ENCODE measurements at places on chromosomes 7 and 10.

- no peak for DNase-seq
Observed at GRCh38 chr7:51186531-51186930, 130.1 kb downstream of the COBL start.

GRCh38 chr10:76301211-76301610 lies 869.8 kb downstream of the LRMDA start:
- DNase-seq: no peak

- DNase-seq: no peak
Observed at GRCh38 chr10:130493446-130494145, 357.4 kb downstream of the GLRX3 start.

DNA sequence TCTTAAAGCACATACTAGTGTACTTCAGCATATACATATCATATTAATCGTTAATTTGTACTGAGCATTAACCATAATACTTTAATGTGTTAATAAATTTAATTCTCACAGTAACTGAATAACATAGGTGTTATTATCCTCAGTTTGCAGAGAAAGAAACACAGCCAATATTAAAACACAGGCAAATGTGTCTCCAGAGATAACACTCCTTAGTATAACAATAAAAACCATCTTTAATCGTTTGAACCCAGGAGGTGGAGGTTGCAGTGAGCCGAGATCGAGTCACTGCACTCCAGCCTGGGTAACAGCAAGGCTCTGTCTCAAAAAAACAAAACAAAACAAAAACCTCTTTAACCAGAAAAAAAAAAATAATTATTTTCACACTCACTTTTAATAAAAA lies 49.4 kb upstream of the ZNF273 start:
- DNase-seq: no peak

GRCh38 chr10:132503581-132504421 lies 33.8 kb upstream of the INPP5A start:
- DNase-seq: no peak

GRCh38 chr10:59879363-59879913 lies 26.9 kb downstream of the CCDC6 start:
- DNase-seq: no peak

DNA sequence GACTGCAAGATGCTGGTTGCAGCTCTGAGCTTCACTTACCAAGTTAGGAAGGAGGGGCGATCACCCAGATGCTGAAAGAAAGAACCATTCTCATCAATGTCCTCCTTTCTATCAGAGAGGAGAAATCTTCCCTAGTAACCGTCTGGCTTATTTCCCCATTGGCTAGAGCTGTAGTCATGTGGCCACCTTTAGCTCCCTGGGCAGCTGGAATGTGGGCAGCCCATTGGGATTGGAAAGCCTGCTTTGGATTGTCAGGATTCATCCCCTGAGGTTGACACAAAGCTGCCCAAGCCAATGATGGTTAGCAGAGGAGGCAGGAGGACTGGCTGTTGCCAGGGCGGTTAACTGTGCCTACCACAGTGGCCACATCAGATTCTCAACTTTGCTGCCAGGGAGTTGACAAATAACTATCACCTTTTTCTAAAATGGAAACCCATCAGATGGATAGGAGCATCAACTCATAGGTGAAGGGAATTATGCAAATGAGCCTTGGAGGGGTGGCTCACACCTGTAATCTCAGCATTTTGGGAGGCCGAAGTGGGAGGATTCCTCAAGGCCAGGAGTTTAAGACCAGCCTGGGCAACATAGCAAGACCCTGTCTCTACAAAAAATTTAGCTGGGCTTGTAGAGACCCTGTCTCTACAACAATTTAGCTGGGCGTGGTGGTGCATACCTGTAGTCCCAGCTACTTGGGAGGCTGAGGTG lies 206.4 kb upstream of the GALNT17 start:
- DNase-seq: no peak

GRCh38 chr10:61223576-61223975 lies 229.6 kb downstream of the TMEM26 start:
- DNase-seq: no peak

DNA sequence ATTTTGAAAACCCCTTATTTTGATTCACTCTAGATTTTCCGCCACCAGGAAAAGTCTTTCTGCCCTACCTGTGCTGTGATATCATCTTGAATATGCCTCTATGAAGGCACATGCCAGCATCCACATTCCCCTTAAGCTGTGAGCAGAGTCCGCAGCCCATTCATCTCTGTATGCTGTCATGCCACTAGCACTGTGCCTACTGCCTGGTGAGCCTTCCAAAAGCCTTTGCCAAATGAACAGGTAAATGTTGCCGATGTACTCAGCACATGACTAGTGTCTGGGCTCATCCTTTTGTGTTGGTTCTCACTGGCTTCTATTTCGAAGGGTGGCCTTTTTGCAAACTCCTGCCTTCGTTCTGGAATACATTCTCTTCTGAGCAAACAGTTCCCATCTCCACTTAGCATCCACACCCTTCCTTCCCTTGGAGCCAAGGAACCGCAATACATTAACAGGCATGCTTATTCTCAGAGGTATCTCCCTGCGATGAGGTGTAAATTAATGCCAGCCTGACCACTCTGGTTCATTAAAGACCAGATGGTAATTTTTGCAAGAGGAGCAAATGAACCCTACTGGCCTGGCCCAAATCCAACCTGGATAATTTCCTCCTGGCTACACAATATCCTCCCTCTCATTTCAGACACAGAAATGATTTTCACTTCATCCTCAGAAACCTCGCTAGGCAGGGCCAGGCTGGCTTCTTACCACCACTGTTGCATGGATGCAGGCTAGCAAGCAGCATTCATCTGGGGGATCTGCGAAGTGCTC lies 339.7 kb upstream of the NFE2L3 start:
- DNase-seq: no peak

GRCh38 chr10:112279433-112279832 lies 3.8 kb upstream of the TECTB start:
- DNase-seq: no peak

GRCh38 chr7:132569884-132570614 lies 6.2 kb downstream of the PLXNA4 start:
- DNase-seq: no peak

DNA sequence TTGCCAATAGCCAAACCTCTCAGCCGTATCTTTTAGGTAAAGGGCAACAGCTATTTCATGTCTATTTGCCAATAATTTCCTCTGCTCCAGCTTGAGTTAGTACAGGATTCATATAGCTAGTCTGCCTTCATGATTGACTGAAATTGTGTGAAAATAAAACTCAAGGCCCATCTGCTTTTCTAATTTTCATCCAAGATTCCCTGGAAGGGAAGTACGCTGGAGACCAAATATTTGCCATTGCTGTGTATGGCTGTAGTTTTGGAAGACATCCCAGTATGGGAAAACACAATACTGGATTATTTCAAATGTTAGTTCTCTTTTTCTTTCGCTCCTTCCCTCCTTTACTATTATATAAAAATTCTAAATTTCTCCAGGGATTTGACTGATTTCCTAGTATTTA lies 652.4 kb downstream of the CNTNAP2 start:
- DNase-seq: no peak

GRCh38 chr10:110058212-110058611 lies 50.4 kb downstream of the ADD3 start:
- no peak for DNase-seq

GRCh38 chr10:11725912-11726311 lies 16.3 kb upstream of the ECHDC3 start:
- DNase-seq: no peak

- no peak for DNase-seq
Observed at GRCh38 chr7:96415293-96415940, 93.5 kb upstream of the SLC25A13 start.

DNA sequence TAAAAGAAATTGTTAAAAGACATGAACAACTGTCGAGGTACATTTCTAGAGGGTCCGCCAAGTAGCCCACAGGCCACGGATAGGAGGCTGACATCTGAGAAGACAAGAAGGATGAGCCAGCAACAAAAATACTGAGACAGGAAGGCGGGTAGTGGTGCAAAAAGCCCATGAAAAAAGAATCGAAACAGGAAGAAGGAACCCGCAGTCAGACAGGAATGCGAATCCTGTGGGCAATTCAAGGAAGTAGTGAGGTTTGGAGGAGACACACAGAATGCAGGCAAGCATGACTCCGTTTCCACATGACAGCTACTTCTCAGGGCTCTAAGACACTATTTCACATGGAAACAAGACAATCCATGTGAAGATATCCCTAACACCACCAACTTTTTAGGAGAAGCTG lies 125.2 kb downstream of the DOCK4 start:
- no peak for DNase-seq

DNA sequence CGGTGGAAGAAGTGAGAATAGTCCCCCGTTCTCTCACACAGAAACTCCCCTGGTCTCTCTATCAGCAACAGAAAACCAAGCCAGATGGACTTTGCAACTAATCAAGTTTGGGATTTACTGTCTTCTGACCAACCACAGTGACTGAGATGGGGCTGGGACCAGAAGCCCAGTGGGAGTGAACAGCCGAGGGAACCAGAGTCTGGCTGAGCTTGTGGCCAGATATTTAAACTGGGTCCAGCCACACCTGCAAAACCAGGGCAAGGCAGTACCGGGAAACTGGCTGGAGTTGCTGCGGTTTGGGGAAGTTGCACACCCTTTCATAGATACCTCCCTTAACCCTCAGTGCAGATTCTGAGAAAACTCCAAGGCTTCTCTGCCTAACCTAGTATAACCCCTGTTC lies 6.0 kb downstream of the GSTK1 start:
- no peak for DNase-seq

- DNase-seq: no peak
Observed at GRCh38 chr10:105681051-105681450, 1040.0 kb downstream of the SORCS3 start.

- no peak for DNase-seq
Observed at GRCh38 chr7:107446531-107446930, 23.3 kb upstream of the GPR22 start.

- DNase-seq: no peak
Observed at GRCh38 chr7:65983965-65984658, 2.1 kb upstream of the GUSB start.

DNA sequence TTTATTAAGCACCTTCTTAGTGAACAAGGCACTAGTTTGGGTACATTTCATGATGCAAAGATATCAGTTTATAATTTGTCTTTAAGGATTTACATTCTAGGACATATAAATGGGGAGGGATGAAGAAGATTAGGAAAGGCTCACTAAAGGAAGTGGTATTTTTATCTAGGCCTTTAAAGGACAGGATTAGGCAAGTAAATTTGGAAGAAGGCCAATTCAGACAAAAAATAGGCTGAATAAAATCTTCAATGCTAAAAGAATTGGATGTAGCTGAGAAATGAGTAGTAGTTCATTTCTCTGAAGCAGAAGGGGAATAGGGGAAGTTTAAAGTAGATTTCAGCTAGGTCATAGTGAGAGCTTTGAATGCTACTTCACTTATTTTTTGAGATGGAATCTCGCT lies 4.8 kb upstream of the FAM24B start:
- no peak for DNase-seq

GRCh38 chr10:3482200-3482993 lies 302.6 kb downstream of the KLF6 start:
- no peak for DNase-seq

- DNase-seq: no peak
Observed at GRCh38 chr7:51121931-51122425, 194.6 kb downstream of the COBL start.

DNA sequence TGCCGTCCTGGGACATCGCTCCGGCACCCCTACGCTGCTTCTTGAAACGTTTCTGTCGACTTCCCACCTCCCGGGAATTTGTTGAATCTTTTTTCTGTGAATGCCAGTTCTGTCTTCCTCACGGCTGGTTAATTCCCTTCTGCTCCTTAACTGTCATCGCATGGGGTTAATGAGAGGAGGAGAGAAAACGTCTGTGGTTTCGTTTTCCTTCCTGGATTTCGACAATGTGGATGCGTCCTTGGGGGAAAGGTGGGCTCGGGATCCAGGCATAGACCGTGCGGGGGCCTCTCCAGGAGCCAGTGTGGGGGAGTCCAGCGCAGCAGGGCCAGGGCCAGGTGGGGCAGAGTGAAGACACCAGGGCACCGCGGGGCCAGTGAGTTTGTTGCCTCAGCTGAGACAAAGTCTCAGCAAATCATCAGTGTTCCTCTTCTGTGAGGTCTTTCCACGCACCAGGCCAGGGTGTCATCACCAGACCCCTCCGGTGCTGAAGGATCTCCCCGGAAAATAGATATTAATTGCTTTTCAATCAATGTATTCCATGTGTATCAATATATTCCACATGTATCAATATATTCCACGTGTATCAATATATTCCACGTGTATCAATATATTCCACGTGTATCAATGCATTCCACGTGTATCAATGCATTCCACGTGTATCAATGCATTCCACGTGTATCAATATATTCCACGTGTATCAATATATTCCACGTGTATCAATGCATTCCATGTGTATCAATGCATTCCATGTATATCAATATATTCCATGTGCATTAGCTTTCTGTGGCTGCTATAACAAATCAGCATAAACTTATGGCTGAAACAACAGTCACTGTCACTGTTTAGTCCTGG lies 33.7 kb upstream of the CFAP46 start:
- DNase-seq: no peak

- DNase-seq: no peak
Observed at GRCh38 chr10:8835453-8836167, 781.1 kb downstream of the GATA3 start.

- DNase-seq: no peak
Observed at GRCh38 chr10:77240041-77240652, 397.5 kb downstream of the KCNMA1 start.

- DNase-seq: no peak
Observed at GRCh38 chr10:77857272-77857671, 69.3 kb downstream of the DLG5 start.

- DNase-seq: no peak
Observed at GRCh38 chr10:13072339-13072738, 27.6 kb upstream of the OPTN start.

GRCh38 chr10:97584060-97584797 lies at the start of gene HOGA1:
HOGA1 (plus strand) TSS chr10:97584389; CDS start chr10:97584704, 315 bp downstream.
- DNase-seq: no peak

- no peak for DNase-seq
Observed at GRCh38 chr7:155377071-155377837, 79.6 kb downstream of the INSIG1 start.

GRCh38 chr10:43407576-43408330 lies 1.2 kb downstream of the HNRNPF start:
- DNase-seq: peak; percentile 91

- no peak for DNase-seq
Observed at GRCh38 chr10:112874982-112875381, 75.1 kb upstream of the TCF7L2 start.

DNA sequence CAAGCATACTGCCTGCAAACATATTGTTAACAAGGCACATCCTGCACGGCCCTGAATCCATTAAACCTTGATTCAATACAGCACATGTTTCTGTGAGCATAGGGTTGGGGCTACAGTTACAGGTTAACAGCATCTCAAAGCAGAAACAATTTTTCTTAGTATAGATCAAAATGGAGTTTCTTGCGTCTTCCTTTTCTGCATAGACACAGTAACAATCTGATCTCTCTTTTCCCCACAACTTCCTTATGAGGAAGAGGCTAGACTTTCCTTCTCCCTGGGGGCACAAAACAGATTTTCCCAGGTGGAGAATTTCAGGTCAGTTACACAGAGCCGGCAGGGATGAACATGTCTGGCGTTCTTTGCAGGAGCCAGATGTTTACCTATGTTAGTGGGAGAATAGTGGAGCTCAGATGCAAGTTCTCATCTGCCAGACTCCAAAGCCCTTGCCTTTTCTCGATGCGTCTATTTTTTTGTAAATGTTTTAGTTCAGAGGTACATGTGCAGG lies 37.5 kb upstream of the PFKFB3 start:
- DNase-seq: no peak

Measured in stimulated activated CD4-positive, alpha-beta T cell treated with anti-CD3 and anti-CD28 coated beads, Interleukin-12 subunit alpha, Interleukin-12 subunit beta, amount 100 ng/mL, for 48 hours (primary cell).